T-helper 22 cell (primary cell): ENCODE measurements at places on chromosomes 6 and 20.

GRCh38 chr20:39268981-39269461, 306.9 kb downstream of the DHX35 start:
- DNase-seq = no peak

GRCh38 chr6:132253211-132253610, 148.1 kb downstream of the MOXD1 start:
- no peak for DNase-seq

DNA sequence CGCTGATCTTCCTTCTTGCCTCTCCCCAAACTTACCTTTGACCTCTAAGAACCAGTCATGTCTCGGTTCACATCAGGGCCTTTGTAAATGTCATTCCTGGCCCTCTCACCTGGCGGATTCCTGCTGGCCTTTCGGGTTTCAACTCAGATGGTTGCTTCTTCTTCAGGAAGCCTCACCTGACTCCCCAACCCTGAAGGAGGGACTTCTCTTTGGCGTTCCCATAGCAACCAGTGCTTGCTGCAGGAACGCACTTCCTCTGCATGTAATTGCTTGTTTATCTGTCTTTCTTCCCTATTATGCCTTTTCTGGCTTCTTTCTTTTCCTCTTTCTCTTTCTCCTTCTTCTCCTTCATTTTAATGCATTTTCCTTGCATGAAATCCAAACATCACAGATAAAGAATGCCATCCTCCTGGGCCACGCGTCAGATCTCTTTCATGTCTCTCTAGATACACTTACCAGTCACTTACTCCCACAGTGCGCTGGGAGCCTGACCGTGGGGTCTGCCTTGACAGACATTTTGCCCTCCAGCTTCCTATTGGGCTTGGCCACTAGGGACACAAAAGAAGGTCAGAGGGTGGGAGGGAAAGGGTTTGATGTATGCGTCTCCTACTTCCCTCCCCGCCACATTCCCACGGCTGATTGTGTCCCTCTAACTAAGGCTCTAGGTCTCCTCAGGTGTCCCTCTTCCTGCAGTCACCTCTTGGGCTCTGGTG, 295.7 kb upstream of the TSHZ2 start:
- no peak for DNase-seq

GRCh38 chr20:21681922-21682318, 23.5 kb upstream of the PAX1 start:
- no peak for DNase-seq

- DNase-seq = no peak
These were observed 27.2 kb upstream of the EFHC1 start for GRCh38 chr6:52392944-52393343.

DNA sequence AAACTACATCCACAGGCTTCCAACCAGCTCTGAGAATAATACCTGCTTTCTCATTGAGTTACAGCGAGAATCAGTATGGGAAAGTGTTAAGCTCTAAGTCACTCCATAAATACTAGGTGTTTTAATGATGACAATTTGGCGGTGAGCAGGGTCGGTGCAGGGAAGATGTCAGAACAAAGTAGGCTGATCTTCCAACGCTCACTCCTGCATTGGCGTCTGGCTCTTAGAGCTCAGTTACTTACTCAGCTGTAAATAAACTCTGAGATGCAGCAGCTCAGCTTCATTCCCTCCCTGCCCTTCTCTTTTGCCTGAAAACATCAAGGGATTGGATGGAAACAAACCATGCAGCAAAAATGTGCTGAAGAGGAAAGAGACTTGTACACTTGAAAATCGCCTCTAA, 102.5 kb upstream of the SPACA1 start:
- DNase-seq = no peak

DNA sequence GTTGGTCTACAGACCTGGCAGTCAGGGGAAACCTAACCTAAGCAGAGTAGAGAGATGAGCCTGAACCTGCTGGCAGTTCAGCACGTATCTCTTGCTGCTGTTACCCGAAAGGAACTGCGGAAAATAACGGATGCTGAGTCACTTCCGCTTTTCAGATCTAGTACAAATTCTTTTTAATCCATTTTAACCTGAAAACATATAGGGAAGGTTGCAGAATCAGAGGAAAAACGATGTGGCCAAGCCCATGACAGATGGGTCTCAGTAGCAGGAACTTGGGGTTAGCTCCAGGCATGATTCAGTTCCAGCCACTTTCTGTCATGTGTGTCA, 351.9 kb upstream of the PRND start:
- no peak for DNase-seq

- no peak for DNase-seq
These were observed 88.5 kb downstream of the TBC1D7 start for GRCh38 chr6:13239530-13240455.

DNA sequence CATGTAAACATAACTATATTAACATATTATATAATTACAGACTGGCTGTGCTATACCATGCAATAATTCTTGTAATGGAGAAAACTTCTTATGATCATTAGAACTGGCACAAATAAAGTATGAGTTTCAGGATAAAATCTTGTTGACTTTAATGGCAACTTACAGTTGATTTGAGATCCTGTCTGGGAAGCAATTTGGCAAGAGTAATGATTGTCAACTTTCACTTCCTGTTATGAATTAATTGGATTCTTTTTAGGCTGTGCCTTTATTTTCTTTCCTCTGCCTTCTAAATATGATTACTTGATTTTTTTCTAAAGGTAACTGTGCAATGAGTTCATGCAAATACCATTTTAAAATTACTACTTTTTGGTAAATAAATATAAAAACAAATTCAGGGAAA, 158.1 kb upstream of the B3GAT2 start:
- DNase-seq = no peak
